ENCODE measurements at places on chromosomes 1 and 21.

GRCh38 chr1:89523572-89524368, 859 bp upstream of the LRRC8B start:
- peak; percentile 52 for DNase-seq

DNA sequence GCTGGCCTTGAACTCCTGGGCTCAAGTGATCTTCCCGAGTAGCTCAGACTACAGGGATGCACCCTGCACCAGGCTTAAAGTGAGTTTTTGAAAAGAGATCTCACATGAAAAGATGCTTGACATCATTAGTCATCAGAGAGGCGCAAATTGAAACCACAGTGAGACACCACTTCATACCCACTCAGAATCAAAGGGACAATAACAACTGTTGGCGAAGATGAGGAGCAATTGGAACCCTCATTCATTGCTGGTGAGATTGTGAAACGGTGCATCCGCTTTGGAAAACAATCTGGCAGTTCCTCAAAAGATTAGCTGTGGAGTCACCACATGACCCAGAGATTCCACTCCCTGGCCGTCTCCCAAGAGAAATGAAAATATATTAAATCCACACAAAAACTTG, 122.3 kb downstream of the PGBD5 start:
- DNase-seq = no peak

DNA sequence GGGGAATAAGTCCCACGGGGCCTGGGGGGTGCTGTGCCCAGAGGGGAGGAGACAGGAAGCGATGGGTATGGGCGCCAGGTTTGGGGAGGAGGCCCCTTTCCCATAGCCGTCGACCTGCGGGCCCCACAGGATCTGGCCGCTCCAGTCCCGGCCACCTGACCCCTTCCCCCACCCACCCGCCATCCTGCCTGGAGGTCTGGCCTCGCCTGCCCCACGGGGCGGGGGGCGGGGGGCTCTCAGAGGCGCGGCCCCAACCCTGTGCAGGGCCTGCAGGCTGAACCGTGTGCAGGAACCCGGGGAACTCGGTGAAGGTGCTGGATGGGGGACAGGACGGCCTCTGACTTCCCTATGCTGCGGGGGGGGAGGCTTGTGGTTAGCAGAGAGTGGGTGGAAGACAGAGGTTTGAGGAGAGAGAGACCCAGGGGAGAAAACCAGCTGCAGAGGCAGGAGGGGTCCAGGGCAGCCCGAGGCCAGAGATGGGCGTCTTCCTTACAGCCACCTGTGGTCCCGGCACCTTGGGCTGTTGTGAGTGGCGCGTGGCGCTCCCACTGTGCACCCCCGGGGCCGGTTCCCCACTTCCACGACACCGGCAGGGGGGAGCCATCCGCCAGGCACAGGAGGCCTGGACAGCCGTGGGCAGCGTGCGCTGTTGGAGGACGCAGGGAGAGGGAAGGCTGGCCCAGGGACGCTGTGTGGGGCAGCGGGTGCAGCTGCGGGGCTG, 2.5 kb upstream of the TNFRSF18 start:
- DNase-seq = peak; percentile 52

GRCh38 chr1:236222632-236223031, 59.1 kb downstream of the ERO1B start:
- DNase-seq = no peak

GRCh38 chr1:4146614-4147013, 246.5 kb upstream of the C1orf174 start:
- no peak for DNase-seq

DNA sequence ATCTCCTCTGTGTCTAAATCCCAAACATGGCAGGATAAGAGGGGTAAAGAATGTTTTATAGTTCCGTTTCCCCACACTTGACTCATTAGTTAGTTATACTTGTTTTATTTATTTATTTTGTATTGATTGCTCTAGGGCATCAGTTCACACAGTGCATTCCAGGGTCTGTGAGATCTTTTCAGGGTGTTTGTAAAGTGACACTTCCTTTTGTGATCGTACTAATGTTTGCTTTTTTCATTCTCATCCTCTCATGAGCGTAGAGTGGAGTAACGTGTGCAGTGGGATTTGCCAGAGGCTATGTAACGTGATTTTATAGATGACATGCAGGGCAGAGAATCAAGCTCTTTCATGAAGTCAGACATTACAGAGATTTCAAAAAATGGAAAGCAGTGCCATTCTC, 103.2 kb downstream of the SCCPDH start:
- no peak for DNase-seq

- DNase-seq = no peak
These were observed 19.5 kb downstream of the UBASH3A start for GRCh38 chr21:42423197-42423675.

DNA sequence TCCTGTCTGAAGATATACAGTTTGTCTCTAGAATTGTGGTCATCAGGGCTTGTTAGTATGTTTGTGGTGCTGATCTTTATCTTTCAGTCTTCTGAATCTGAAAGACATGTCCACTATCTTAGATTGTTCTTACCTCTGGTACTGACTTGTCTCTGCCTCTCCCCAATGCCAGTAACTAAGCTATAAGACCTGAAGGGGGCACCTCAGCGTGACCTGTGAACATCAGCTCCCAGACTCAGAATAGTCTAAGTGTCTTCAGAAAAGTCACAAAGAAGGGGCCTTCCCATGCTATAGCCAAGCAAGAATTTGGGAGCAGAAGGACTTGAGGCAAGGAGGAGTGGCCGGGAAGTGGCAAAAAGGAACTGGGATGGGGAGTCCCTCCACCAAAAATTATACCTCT, 178.1 kb downstream of the NTNG1 start:
- no peak for DNase-seq

- no peak for DNase-seq
These were observed 103.6 kb downstream of the SCMH1 start for GRCh38 chr1:41138549-41138948.

DNA sequence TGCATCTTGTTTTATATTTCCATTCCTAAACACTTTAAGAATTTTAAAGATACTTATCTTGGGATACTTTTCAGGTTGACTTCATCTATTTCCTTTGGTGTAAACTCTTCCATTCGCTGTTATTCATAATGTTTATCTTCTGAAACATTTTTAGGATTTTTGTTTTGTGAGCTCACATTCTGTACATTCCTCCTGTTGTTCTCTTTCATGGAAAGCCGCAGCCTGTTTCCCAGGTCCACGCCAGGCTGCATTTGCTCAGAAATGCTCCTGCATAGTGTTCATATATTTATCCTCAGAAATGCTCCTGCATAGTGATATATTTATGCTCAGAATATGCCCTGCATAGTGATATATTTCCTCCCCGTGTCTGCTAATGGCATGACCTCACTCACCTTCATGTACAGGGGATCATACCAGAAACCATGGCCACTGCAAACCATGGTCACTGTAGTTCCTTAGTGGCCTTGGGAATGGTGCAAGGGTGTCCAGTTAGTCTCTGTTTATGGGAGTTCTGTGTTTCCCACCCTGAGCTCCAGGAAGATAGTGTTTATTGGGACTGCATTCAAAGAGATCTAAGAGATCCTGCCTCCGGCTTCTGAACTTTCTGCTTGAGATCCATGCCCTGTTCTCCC, 153.9 kb upstream of the GREM2 start:
- DNase-seq = no peak

- no peak for DNase-seq
These were observed 1636.8 kb downstream of the AMY1C start for GRCh38 chr1:105386489-105386888.

DNA sequence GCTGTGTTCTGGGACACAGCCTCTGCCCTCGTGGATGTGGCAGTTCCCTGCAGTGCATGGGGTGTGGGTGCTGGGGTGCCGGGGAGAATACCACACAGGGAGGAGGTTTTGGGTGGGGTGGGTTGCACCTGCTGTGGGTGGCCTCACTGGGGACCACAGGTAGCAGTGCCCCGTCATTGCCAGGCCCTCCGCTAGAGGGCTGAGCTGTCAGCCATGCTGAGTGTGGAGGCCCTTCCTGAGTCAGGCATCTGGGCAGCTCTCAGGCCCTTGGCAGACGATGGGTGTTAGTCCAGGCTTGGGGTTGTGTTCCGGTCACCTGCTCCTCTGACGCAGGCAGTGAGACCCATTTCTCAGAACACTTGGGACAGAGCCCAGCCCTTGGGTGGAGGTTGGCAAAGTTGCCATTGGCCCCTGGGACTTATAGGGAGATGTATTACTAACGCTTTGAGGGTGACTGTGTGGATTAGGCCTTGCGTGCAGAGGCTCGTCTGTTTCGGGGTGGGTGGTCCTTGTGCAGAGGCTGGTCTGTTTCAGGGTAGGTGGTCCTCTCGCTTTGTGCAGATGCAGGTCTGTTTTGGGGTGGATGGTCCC, 23.9 kb downstream of the PCNT start:
- no peak for DNase-seq

GRCh38 chr21:38680401-38680800, 125.3 kb upstream of the ETS2 start:
- no peak for DNase-seq

DNA sequence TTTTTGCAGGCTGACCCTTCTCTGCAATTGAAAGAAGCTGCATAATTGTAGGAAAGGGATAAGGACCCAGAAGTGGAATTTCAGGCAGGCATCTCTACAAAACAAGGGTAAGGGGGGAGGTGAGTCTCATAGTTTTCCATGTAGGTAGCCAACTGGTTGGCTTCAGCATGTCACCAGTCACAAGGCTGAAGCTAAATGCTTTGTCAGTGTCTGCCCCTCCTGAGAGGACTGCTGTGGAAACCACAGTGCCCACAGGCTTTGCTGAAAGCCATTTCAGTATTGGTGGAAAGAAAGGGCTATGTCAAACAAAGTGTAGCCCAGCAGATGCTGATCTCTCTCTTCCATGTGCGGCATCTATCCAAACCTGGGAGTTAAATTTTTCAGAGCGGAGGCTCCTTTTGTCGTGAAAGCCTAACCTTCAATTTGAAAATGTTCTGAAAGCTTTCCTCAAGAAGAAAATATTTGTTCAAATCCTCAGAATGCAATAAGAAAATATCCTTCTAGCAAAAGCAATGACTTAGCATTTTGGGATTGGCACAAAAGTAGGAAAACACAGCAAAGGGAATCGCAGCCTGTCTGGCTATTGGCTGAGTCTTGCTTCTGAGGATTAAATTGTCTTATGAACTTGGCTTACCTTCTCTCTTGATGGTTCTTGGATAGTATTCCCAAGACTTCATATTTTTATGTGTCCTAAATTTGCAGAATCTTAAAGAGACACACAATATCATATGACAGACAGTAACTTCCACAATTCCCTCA, 591.7 kb downstream of the PLPP3 start:
- DNase-seq = no peak

DNA sequence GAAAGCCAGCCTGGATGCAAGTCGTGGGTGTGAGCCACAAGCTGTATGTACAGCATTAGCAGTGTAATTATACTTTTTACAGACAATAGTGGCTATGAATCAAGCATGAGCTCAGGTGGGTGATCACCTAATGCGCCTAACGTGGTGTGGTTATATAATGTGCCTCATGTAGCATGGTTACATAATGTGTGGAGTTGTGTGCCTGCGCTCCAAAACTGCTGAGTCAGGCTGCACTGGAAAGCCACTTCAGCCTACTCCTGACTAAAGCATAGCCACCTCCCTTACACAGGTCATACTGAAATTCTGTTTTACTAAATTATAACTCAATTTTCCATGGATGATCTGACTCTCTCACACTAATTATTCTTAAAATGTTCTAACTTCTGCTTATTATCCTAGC, 69.8 kb downstream of the KCNT2 start:
- DNase-seq = no peak

- no peak for DNase-seq
These were observed 8.2 kb upstream of the PEAR1 start for GRCh38 chr1:156885314-156885713.

DNA sequence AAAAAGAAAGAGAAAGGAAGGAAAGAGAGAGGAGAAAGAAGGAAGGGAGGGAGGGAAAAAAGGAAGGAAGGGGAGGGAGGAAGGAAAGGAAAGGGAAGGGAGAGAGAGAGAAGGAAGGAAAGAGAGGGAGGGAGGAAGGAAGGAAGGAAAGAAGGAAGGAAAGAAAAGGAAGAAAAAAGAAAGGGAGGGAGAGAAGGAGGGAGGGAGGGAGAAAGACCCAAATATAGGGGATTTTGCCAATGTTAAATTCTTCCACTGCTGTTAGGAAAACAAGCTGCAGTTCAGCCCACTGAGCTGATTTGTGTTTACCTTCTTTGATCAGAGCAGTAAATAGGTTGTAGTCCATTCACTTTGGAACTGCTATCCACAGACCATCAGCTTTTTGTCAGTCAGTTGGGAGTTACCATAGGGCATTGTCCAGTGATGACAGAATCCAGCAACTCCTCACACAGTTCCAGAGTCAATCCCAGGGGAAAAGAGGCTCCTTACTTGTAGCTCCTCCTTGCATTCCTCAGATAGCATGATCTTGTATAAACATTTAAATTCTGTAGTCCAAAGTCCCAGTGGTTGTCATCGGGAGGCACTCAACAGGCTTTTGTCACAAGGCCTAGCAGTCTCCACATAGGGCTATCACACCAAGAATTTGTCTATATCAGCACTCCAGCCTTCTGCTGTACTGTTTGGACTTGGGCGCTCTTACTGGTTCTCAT, 13.5 kb upstream of the PPP1R8 start:
- DNase-seq = no peak

DNA sequence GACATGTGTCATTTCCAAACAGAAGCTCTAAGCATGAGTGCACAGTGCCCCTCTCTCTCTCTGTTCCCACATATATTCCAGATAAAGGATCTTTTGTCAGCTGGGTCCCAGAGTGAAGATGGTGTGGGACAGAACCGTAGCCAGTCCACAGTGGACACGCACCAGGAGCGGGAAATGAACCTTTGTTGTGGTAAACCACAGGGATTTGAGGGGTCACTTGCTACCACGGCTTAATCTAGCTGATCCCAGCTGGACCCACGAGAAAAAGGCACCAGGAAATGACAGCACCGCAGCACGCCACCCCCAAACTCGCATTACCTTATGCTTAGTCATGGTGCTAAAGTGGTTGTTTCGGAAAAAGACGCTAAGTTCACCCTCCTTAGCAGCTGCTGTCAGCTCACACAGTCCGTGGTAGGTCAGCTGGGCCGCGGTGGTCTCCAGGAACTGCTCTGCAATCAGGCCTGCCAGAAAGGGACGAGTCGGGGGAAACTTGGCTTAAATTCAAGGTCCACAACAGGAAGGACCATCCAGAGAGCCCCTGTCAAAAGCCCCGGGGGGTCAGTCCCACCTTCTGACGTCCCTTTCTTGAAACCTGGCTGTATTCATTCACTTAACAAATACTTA, 7.5 kb downstream of the MINDY1 start:
- DNase-seq = no peak

DNA sequence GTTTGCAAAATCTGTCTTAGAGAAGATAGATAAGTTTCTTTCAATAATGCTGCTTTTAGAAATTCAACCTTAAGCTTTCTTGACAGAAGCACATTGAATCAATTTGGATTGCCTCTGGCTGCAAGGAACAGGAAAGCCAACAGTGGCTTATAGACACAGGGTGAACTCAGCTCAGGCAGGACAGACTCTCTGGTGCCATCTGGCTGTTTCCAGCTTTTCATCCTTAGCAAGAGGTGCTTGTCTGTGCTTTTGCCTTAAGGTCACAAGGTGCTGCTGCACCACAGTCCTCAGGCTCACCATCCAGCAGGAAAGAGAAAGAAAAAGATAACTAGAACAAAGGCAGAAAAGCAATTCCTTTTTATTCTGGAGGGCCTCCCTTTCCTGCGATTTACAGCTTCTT, 93.7 kb upstream of the ETS2 start:
- no peak for DNase-seq

GRCh38 chr1:58597996-58598395, 20.9 kb upstream of the TACSTD2 start:
- no peak for DNase-seq

Measured in stimulated activated CD8-positive, alpha-beta memory T cell treated with anti-CD3 and anti-CD28 coated beads, Interleukin-2, amount 100 ng/mL, for 48 hours (primary cell).